ENCODE measurements at places on chromosomes 1 and 21. TPM values are rescaled to one million over a fixed set of nuclear protein-coding genes. Genes with fewer than 3 reads are reported as not detected.

DNA sequence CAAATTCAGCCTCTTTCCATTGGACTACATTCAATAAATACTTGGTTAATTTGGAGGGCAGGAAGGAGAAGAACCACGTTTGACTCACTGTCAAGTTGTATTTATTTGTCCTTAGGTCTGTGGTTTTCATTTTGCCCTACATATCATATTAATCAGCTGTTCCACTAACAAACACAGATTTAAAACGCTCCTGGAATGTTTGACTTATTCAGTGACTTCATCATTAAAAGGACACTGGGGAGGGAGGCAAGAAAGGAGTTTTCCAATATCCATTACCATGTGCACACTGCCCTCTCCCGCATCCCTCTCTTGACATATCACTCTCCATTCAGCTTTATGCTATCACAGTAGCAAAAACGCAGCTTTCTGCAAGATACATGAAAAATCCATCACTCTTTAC lies 98.2 kb upstream of the C1orf87 start:
- DNase-seq: no peak

- no peaks in the 10 kb centered on the region for H3K36me3 ChIP-seq
- DNase-seq: no peak
- peaks cover 26% of the 10 kb centered on the region for H3K4me1 ChIP-seq
- H3K4me3 ChIP-seq: no peak overlapping the region
Observed at GRCh38 chr1:220368352-220369265, 96.4 kb upstream of the RAB3GAP2 start.

DNA sequence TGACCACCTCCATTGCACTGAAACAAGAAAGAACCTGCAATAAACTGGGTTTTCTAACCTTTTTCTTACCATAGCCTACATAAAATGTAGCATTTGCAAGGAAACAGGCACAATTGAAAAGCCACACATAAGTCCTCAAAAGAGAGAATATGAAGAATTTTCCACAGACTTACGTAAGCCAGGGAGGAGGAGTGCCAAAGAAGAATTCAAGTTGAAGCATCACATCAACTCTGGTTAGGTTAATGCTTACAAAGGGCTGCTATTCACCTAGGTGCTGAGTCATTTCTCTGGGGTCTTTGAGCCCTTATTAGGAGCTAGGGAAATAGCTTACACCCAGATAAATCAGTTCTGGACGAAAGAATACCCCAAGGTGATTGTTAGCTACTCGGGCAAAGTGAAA lies 9.6 kb downstream of the OSCP1 start:
- H3K4me1 ChIP-seq: no peaks in the 10 kb centered on the region
- no peaks in the 10 kb centered on the region for H3K36me3 ChIP-seq

DNA sequence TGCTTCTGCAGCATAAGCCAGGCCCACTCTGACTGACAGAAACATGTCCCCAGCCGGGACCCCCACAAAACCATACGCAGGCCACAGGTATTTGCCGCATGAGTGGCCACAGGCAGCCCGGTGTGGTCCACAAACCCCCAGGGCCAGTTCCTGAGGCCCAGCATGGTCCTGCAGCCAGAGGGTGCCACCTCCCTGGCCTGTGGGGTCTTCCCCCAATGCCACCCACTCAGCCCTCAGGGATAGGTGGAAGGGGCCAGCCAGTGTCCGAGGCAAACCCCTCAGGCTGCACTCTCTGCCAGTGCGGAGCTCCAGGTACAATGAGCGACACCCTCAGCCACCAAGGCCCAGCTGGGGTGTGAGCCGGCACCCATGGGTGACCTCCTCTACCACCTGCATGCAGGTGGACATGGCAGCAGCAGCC lies 43.5 kb downstream of the UBE2G2 start:
- H3K36me3 ChIP-seq: no peaks in the 10 kb centered on the region
- no peaks in the 10 kb centered on the region for H3K27me3 ChIP-seq
- H3K4me1 ChIP-seq: peaks cover 4% of the 10 kb centered on the region
- H3K4me3 ChIP-seq: no peak overlapping the region
- DNase-seq: no peak

DNA sequence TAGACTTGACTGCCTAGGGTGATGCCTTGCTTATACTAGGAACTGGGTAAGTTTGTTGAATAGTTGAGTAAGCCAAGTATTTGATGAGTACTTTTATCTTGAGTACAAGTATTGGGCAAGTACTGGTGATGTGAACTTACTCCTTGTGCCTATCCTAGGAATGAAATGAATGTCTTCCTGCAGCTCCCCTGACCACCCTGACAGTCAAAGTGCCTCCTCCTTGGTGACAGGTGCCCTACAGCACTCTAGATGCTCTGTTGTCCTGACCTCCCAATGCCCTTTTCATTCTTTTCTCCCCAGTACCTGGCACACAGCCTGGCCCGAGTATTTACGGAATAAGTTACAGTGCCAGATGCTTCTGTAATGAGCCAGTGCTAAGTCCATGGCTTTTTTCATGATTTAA lies 25.5 kb downstream of the PCSK9 start:
- peaks cover 22% of the 10 kb centered on the region for H3K36me3 ChIP-seq
- no peaks in the 10 kb centered on the region for H3K27me3 ChIP-seq
- H3K4me3 ChIP-seq: no peak overlapping the region
- H3K27ac ChIP-seq: no peak overlapping the region
- no peak for DNase-seq
- peaks cover 14% of the 10 kb centered on the region for H3K4me1 ChIP-seq

DNA sequence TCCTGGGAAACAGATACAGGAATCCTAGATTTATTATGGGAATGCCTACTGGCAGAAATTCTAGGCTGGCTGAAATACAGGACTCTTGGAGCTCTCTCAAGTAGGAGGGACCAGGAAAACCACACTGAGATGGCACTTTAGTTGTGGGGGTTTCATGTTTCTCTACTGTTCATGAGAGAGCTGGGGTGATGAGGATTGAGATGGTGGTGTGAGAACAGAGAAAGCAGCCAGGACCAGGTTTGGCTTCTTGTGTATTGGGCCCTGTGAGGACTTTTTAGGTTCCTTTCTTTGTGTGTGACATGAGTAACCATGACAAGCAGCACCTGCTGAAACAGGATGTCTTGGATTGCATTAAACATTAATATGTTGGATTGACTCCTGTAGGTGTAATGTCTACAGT lies 4.9 kb downstream of the ARID1A start:
- DNase-seq: no peak
- H3K4me3 ChIP-seq: no peak overlapping the region
- H3K4me1 ChIP-seq: peaks cover 79% of the 10 kb centered on the region
- no peaks in the 10 kb centered on the region for H3K36me3 ChIP-seq
- peak overlapping the region; percentile 7 for H3K27ac ChIP-seq
- H3K27me3 ChIP-seq: no peaks in the 10 kb centered on the region

DNA sequence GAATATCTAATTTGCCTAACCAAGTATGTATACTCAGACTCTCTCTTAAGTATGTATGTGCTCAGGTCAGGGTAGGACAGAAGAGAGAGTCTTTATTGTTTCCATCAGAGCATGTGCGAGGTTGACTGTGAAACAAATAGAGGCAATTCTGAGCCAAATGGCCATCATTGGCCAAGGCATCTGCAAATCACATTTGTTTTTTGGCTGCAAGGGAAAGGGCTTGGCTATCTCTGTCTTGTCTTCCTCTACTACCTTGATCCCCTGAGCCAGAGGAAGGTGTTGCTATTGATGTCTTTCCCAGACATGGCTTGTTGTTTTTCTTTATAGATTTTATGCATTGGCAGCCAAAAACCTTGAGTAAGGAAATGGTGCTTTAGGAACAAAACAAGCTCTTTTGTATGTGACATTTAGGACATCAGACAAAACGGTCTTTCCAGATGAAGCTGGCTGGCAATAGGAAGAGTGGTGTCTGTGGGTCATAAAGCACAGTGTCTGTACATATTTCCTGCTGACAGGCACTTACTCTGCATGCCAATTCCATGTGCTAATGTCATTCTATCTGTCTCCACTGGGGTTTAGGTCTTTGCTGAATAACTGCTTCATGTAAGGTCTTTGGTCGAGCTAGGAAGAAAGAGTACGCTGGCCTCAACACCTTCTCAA lies 163.3 kb downstream of the BRINP2 start:
- no peaks in the 10 kb centered on the region for H3K27me3 ChIP-seq
- DNase-seq: no peak
- H3K4me3 ChIP-seq: no peak overlapping the region
- no peaks in the 10 kb centered on the region for H3K4me1 ChIP-seq
- no peak overlapping the region for H3K27ac ChIP-seq
- no peaks in the 10 kb centered on the region for H3K36me3 ChIP-seq

- no peak for DNase-seq
- H3K36me3 ChIP-seq: no peaks in the 10 kb centered on the region
- H3K27ac ChIP-seq: no peak overlapping the region
- H3K4me3 ChIP-seq: no peak overlapping the region
- H3K27me3 ChIP-seq: no peaks in the 10 kb centered on the region
Observed at GRCh38 chr1:84724128-84724860, 34.0 kb upstream of the SSX2IP start.

- H3K4me3 ChIP-seq: no peak overlapping the region
- H3K27ac ChIP-seq: no peak overlapping the region
- no peaks in the 10 kb centered on the region for H3K27me3 ChIP-seq
- H3K4me1 ChIP-seq: no peaks in the 10 kb centered on the region
Observed at GRCh38 chr1:34911465-34911864, 18.0 kb downstream of the DLGAP3 start.

GRCh38 chr1:156664767-156665411 lies 12.3 kb downstream of the NES start:
- no peak overlapping the region for H3K4me3 ChIP-seq
- no peaks in the 10 kb centered on the region for H3K27me3 ChIP-seq
- H3K36me3 ChIP-seq: no peaks in the 10 kb centered on the region
- peak overlapping the region; percentile 85 for H3K27ac ChIP-seq
- no peak for DNase-seq
- peaks cover 78% of the 10 kb centered on the region for H3K4me1 ChIP-seq

DNA sequence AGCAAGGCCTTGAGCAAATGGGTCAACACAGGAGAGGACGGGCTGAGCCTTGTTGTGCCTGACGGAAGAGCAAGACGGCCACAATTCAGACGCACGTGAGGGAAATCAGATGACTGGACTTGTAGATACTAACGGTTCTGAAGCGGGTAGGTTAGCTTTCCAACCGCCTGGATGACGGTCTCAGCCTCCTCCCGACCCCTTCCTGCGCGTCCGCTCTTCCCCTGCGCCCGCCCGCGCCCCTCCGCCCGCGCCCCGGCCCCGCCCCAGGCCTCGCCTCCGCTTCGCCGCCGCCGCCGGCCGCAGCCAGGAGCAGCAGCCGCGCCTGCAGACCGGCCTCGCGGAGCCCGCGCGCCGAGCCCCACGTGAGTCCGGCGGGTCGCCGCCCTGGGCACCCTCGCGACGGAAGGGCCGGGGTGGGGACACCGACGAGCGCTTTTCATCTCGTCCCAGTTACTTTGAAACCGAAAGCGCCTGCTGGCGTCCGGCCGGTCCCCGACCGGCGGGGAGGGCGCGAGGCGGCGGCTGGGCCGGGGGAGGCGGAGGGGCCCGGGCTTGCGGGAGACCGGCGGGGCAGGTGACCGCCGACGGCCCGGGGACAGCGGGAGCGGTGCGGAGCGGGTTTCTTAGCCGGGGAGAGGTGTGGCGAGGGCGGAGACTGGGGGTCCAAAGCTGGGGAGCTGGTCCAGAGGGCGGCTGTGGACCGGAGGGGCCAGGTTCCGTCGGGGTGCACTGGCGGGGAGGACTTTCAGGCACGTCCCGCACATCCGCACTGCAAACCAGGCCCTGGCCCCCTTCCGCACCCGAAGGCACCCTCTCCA lies at the start of gene TRAF5:
Gene TRAF5, plus strand, starts transcription at position 306 of the 818 bp plus-strand sequence. CDS start 26,407 bp downstream, outside the sequence.
- DNase-seq: peak; percentile 86
- peak within 1 kb of the TSS; percentile 68 for H3K4me3 ChIP-seq
- H3K36me3 ChIP-seq: no peaks in the 10 kb centered on the region
- H3K4me1 ChIP-seq: peaks cover 44% of the 10 kb centered on the region
- no peaks in the 10 kb centered on the region for H3K27me3 ChIP-seq

Gene CLCA1
- total RNA-seq: not detected

Gene SPATA1
- total RNA-seq: 0.25 TPM

Gene PUM1
- total RNA-seq: 88.6 TPM

Gene MAP3K6
- total RNA-seq: 149 TPM

Gene ATP5PF
- total RNA-seq: 74.9 TPM

Measured in vagina (tissue), 2 donors.